HAP-1 (cell line): ENCODE measurements at places on chromosomes 2 and 18.

DNA sequence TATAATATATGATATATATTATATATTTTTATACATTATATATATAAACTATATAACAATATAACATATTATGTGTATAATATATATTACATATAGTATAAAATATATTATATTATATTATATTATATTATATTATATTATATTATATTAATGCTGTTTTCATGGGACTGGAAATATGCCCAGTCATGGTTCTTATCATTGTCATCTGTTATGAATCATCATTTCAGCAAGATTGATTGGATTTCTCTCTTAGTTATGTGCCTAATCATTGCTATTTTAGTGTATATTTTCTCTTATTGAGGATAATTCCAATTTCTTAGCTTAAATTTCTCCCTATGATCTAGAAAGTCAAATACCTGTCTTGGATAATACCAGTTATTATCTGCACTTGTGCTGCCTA is 617.8 kb downstream of the TRIB2 start:
- no peak for DNase-seq

- no peak for DNase-seq
Measured at GRCh38 chr18:26057344-26057773, 33.1 kb downstream of the SS18 start.

GRCh38 chr2:229438430-229439159 is 167.5 kb upstream of the PID1 start:
- DNase-seq = no peak

DNA sequence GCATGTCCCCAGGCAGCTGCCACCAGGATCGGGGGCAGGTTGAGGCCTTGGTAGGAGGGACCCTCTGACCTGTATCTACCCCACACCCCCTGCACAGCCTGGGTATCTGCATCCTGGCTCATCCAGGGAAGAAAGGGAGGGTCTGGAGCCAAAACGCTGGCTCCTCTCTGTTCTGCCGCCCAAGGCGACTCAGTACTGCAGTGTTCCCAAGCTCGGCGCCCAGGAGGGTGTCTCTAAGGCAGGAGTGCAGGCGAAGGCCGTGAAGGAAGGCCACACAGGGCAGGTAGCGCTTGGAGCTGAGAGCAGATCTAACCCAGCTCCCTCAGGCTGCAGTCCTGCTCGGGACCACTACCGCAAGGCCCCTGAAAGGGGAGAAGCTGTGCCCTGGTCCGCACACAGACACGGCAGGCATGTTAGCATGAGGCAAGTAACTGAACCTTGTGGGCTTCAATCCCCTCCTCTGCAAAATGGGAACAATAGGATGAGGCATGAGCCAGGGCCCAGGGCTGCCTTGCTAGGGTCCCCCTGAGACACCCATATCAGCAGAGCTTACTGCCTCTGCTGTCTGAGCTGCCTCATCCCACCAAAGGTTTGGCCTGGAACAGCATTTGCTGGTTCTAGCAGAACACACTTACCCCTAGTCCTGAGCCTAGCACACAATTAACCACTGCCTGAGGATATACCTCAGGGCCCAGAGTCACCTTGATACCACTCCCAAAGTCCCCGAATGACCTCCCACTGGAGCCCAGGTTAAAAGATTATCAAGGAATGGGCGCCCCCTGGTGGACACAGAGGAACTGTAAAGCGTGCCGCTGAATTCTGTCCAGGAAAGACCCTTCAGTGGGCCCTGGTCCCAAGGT is 6.5 kb downstream of the PTMA start:
- DNase-seq = peak; percentile 60

GRCh38 chr2:24920098-24920808 is at the start of gene ADCY3:
TSS of gene ADCY3 (minus strand) at chr2:24920237. CDS start at chr2:24918987, 1,250 bp downstream.
- DNase-seq = peak; percentile 68

GRCh38 chr2:153595939-153596338 is 117.4 kb upstream of the RPRM start:
- DNase-seq = no peak

DNA sequence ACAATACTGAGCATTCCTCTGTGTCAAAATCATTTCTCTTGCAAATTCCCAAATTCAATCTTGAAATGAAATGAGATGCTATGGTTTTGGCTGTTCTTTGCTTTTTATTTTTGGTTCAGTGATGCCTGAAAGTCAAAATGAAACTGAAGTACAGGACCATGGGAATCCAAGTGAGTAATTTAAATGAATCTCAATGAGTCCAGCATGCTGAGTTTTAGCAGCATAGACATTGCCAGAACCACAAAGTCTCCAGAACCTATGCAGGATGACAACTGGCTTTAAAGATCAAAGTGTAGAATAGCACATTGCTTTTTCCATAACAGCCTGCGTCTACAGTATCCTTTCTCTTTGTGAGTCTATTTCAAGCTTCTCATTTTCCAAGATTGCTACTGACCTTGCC is 1050.7 kb upstream of the PIK3C3 start:
- DNase-seq = no peak

DNA sequence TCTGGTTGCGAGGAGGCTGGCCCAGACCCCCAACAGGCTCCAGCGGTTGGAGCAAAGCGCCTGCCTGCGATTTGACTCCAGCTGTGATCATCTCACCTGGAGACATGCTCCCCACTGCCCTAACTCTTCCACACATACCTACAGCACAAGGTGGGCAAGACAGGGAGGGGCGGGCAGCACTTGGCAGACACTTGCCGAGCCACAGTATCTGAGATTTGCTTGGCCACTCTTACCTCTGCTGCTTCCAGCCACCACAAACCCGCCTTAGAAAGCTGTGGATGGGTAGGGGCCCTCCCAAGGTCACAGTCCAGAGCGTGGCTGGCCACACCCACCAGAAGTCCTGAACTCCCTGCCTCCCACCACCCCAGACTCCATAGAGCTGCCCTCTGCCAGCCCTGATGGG is 8.2 kb downstream of the CYP26B1 start:
- DNase-seq = no peak

DNA sequence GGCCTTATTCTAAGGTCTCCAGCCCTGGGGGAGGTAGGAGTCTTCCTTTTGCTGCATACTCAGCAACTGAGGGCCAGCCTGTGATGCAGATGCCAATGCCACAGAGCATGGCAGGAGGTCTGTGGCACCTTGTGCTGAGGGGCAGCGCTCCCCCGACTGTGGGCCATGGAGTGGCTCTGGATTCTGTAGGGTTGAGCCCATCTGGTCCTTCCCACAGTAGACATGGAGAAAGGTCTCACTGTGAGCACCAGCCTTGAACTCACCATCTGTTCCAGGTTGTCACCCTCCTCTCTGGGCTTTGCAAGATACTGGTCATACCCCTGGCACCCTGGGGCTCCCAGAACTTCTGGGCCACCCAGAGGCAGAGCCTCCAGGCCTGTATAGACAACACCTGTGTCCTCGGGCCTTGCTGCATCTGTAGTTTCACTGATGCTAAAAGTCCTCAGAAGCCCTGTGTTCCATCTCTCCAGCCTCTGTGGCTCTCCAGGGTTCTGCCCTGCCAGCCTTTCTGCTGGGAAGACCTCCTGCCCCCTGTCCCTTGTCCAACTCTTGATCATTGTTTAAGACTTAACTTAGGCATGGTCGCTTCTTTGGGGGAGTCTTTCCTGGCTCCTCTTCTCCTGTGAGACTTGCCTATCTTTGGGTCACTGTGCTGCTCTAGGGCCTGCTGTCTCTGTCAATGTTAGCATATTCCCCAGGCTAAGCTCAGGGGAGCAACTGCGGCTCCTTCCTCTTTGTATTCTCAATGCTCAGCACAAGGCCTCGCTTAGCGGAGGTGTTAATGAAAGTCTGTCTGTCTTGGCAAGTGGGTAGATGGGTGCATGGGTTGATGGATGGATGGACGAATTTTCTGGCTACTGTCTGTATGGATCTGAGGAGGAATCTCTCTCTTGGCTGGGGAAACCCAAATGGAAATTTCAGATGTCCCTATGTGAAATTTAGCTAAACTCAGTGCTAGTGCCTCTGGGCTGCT is 160.9 kb downstream of the DYSF start:
- DNase-seq = peak; percentile 2

DNA sequence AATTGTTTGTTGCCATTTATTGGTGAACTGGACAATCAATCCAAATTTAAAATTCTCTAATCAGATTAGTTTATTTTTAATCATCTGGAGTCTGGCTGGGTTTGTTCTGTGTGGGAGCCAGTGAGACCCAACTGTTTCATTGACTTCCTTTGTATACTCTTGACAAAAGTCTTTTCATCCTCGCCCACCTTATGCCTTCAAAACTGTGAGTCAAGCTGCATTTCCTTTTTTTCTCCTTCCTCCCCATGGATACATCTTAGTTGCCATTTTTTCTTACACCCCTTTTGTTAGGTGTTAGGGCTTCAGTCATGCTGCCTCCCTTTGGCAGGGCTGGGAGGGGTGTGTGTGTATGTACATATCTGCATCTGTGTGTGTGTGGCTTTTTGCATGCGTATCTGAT is 117.6 kb downstream of the PRKCE start:
- no peak for DNase-seq

- DNase-seq = no peak
Measured at GRCh38 chr2:175755169-175755568, 246.9 kb downstream of the LNPK start.

- DNase-seq = no peak
Measured at GRCh38 chr2:135093670-135094330, 41.7 kb downstream of the RAB3GAP1 start.

- no peak for DNase-seq
Measured at GRCh38 chr2:211270257-211270656, 713.9 kb downstream of the CPS1 start.

GRCh38 chr2:200756618-200757321 is 54.9 kb upstream of the BZW1 start:
- no peak for DNase-seq

- DNase-seq = no peak
Measured at GRCh38 chr2:65876114-65876513, 443.7 kb upstream of the SPRED2 start.

GRCh38 chr2:234565201-234565600 is 68.3 kb upstream of the ARL4C start:
- DNase-seq = no peak

GRCh38 chr2:61845320-61845719 is 8.5 kb downstream of the FAM161A start:
- DNase-seq = no peak

GRCh38 chr18:43866696-43867095 is 589.4 kb upstream of the SYT4 start:
- DNase-seq = no peak

GRCh38 chr2:192571636-192572035 is 376.9 kb upstream of the TMEFF2 start:
- DNase-seq = no peak

DNA sequence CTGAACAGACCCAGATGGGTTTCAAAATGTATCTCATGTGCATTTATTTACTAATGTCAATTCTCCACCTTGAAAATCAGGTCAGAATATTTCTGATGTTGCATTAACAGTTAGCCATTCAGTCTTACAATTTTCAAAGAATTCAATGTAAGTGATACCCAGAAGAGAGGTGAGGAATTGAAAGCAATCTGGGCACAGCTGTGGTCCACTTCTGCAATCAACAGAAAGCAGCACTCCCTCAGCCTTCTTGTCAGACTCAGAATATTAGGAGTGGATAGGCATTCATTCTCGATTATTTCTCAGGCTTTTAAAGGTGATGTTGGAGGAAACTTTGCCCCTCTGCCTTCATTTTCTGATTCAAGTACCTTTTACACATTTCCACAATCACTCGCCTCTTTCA is 15.7 kb downstream of the CCL20 start:
- DNase-seq = no peak

DNA sequence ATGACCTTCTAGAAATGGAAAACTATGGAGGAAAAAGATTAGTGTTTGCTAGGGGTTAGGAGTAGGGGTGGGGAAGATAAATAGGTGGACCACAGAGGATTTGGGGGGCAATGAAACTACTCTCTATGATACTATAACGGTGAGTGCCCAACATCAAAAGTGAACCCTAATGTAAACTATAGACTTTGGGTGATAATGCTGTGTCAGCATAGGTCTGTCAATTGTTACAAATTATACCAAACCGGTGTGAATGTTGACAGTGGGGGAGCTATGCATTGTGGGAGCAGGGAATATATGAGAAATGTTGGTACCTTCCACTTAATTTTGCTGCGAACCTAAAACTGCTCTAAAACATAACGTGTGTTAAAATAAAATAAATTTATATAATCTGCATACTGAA is 180.3 kb downstream of the ALK start:
- no peak for DNase-seq

DNA sequence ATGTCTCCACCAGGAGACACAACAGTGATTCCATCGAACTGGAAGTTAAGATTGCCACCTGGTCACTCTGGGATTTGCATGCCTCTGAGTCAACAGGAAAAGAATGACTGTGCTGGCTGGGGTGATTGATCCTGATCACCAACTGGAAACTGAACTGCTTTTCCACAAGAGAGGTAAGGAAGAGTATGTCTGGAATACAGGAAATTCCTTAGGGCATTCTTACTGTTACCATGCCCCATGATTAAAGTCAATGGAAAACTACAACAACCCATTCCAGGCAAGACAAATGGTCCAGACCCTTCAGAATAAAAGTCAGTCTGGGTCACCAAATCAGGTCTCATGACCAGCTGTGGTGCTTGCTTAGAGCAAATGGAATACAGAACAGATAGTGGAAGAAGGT is 12.0 kb upstream of the DDX1 start:
- no peak for DNase-seq

DNA sequence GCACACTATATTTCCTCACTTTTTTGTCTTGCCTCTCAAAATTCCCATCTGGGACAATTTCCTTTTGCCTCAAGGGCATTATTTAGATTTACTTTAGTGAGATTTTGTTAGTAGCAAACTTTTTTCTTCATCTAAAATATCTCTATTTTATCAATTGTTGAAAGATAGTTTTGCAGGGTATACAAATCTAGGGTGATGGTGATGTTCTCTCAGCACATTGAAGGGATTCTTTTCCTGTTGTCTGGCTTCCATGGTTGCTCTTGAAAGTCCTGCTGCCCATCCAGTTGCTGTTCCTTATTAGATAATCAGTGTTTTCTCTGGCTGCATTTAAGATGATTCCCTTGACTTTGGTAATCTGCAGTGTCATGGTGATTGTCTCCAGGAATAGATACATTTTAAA is 48.1 kb downstream of the NPAS2 start:
- DNase-seq = no peak

GRCh38 chr18:53070788-53071187 is 730.8 kb downstream of the DCC start:
- DNase-seq = no peak

GRCh38 chr2:197307933-197308521 is 2.6 kb downstream of the ANKRD44 start:
- DNase-seq = no peak

DNA sequence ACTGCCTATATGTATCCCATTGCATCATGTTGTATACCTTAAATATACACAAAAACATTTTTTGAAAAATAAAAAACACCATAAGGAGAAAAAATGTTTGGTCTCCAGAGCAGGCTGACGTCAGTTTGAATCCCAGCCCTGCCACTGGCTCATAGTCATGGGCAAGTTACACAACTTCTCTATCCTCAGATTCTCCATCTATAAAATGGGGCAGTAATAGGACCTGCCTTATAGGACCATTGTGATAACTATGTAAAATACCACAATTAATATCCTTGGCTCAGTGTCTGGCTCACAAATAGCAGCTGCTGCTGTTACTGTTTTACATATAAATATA is 135.6 kb downstream of the SMAD7 start:
- DNase-seq = no peak

- no peak for DNase-seq
Measured at GRCh38 chr2:89833116-89833779, 1141.8 kb downstream of the RPIA start.
